ENCODE measurements at places on chromosomes 3 and 15.

- no peak for DNase-seq
Measured at GRCh38 chr15:56817321-56818080, 84.2 kb upstream of the ZNF280D start.

DNA sequence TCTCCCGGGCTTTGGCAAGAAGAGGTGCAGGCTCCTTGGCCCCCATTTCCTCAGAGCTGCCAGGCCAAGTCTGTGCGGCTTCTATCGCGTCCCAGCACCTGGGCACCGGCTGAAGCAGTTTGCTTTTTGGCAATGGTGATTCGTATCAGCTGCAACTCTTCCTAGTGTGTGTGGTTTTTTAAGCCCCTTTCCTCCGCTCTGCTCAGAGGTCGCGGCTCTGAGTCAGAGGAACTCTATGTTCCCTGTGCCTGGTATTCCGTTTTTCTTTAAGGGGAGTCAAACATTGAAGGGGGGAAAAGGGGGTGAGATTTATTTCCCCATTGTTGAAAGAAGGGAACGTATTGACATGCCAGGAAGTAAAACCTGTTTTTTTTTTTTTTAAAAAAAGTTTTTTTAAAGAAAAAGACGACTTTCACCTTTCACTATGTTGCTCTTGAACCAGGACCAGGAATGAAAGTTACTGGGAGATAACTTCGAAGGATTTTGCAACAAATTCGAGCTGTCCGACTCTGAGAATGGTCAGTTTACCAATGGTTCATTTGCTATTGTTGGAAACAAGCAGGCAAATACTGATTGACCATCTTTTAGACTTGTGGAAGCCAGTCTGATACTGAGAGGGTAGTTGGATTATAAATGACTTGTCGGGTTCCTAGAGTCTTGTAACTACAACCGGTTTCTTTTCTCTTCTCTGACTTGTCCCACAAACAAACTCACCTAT is 1.1 kb downstream of the ARMC8 start:
- no peak for DNase-seq

- DNase-seq = no peak
Measured at GRCh38 chr3:126354776-126355175, 2.4 kb downstream of the KLF15 start.

DNA sequence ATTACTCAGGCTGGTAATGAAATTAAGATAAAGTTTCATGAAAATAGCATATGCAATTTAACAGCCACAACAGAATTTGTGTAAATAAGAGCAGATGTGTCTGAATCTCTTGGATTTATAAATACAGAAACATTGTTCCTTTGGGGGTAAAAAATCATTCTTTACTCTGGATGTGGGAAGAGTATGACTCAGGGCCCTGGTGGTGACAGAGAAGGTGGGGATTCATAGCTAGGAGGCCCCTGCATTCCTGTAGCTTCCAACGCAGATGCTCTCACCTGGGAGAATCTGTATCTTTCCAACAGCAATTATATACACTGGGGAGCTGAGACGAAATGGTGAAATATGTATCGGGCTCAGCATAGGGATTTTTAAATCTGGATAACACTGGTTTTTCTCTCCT is 167.6 kb upstream of the CADPS start:
- DNase-seq = no peak

DNA sequence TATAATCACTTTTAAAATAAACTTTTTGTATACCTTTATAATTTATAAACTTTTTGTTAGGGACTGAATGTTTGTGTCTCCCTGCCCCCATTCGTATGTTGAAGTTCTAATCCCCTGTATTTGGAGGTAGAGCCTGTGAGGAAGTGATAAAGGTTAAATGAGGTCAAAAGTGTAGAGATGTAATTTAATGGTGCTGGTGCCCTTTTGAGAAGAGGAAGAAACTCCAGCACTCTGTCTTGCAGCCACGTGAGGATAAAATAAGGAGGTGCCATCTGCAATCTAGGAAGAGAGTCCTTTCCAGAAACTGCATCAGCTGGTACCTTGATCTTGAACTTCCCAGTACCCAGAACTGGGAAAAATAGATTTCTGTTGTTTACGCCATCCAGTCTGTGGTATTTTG is 106.1 kb upstream of the RGMA start:
- no peak for DNase-seq

GRCh38 chr3:181622365-181622764 is 89.4 kb upstream of the SOX2 start:
- no peak for DNase-seq

DNA sequence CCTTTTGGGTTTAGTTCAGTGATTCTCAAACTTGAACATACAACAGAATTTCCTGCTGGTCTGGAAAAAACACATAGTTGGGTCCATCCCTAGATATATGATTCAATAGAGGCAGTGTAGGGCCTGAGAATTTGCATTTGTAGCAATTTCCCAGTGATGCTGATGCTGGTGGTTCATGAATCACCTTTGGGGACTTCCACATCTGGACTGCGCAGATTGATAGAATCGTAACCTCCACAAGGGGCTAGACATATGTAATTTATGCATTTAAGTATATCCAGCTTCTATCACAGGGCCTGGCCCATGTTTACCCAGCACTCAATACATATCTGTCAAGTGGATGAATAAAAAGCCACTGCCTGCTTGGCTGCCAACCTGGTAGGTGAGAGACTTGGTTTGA is 33.8 kb upstream of the SUCLG2 start:
- DNase-seq = no peak

GRCh38 chr3:53269888-53270880 is 14.4 kb upstream of the TKT start:
- DNase-seq = no peak

- DNase-seq = no peak
Measured at GRCh38 chr3:122766430-122766829, 27.2 kb downstream of the HSPBAP1 start.

GRCh38 chr3:45701172-45701867 is 12.1 kb downstream of the SACM1L start:
- no peak for DNase-seq

- no peak for DNase-seq
Measured at GRCh38 chr15:33005582-33005981, 188.9 kb downstream of the FMN1 start.

GRCh38 chr3:9402410-9403228 is 5.2 kb downstream of the SETD5 start:
- no peak for DNase-seq

GRCh38 chr3:135532021-135532420 is 433.5 kb upstream of the PPP2R3A start:
- DNase-seq = no peak

DNA sequence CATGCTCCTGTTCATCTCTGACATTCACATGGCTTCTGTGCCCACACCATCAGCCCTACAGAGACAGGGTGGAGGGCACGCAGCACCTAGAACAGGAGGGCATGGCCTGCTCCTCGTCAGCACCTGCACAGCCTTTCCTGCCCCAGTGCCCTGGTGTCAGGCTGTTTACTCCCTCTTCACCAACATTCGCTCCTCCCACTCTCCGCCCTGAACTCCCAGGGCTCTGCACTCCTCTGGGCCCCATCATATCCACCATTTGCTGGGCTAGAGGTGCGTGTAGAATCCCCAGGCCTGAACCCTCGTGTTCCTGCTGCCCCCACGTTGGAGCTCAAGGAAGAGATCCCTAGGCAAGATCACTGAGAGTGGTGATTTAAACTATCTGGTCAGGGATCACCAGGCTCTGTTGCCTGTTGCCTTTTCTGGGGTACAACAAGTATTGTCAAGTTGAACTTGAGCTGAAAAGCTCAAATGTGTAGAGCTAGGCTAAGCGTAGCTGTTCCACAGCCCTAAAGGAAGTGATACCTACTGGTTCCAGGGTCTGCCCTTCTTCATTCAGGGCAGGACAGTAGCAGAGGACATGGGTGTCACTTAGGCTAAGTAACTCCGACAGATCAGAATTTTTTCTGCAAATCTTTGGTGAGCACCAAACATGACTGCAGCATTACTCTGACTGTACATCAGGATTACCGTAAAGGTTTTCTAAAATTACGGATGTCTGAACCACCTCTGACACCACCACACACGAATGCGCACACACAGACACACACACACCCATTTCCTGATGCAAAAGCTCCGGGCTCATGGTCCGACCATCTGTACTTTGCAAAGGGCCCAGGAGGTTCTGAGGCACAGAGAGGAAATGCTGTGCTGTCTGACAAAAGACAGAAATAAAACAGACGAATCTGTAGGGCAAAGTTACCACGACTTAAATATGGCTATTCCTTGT is 43.7 kb upstream of the GNB5 start:
- DNase-seq = no peak

- DNase-seq = no peak
Measured at GRCh38 chr15:63090472-63090871, 31.2 kb upstream of the LACTB start.

- no peak for DNase-seq
Measured at GRCh38 chr15:69813881-69814280, 283.8 kb downstream of the TLE3 start.

- no peak for DNase-seq
Measured at GRCh38 chr15:51623386-51623938, 891 bp upstream of the DMXL2 start.

DNA sequence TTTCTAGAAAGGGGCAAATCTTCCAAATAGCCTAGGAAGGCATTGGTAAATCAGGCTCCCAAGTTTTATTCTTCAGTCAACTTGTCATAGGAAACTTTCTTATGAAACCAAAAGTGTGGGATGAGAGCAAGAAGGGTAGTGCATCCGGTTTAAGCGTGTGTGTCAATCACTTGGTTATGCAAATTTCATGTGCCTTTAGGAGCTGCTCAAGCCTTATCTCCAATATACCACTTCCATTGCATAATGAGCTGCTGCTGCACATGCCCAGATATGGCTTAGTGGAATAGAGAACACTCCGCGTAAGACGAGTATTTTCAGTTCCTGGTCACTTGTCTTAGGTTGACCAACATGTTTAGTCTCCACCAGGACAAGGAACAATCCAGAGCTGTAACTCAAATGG is 242.1 kb downstream of the CBLB start:
- DNase-seq = no peak

- DNase-seq = no peak
Measured at GRCh38 chr3:69058180-69058946, 6.2 kb upstream of the TMF1 start.

DNA sequence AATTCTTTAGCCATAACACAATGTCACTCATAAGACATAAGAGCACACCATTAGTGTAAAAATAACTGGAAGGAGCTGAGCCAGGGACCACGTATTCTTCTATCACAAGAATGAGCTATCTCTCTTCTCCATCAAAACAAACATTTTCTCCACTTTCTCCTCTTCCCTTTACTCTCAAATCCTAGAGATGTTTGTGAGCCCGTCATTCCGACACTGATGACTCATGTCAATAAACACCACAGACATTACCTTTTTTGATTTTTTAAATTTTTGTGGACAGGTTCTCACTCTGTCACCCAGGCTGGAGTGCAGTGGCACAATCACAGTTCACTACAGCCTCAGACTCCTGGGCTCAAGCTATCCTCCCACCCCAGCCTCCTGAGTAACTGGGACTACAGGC is 86.6 kb downstream of the MEX3B start:
- DNase-seq = no peak

GRCh38 chr3:32551496-32551895 is 19.2 kb downstream of the DYNC1LI1 start:
- DNase-seq = no peak

- DNase-seq = no peak
Measured at GRCh38 chr3:56889131-56889530, 87.4 kb upstream of the ARHGEF3 start.

DNA sequence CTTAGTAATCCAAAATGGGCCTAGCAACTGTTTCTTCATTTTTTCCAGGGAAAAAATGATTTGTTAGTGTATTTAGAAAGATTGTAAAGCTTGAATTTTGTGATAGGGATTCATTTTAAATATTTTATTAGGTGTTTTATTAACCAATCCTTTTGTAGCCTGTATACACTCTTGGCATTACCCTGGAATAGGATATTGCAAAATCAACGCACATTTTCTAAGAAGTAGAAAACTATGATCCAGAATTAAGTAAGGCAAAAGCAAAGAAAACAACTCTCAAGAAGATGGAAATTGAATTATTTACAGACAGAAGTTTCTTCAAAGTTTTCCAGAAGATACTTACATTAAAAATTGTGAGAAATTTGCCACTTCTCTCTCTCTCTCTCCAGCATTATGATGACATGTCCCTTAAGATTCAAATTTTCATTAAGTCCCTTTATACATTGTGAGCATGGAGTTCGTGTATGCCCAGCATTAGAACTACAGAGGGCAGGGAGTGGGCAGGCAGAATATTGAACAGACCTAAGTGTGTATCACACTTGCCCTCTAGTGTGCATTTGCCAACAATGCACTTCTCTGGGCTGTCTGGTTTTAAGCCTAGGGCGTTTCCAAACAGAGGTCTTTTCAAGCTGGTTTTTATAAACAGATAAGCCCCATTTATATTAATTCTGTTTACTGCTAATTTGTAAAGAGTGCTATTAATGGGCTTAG is 28.5 kb upstream of the CMSS1 start:
- no peak for DNase-seq

DNA sequence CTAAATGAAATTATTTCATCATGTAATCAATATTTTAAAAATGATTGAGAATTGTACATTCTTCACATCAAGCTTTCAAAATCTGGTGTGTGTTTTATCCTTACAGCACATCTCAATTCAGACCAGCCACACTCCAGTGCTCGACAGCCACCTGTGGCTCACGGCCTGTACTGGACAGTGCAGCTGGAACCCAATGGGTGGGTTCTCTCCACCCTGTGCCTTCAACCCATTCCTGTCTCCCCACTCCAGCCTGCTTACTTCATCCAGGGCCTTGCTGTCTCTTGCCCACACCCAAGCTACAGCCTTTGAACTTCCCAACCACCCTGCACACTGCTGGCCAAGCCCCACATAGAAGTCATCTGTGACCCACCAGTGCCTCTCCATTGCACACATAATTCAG is 17.6 kb downstream of the CYP19A1 start:
- no peak for DNase-seq

GRCh38 chr15:58070801-58071418 is 5.4 kb upstream of the ALDH1A2 start:
- no peak for DNase-seq

GRCh38 chr3:109178708-109179107 is 42.2 kb downstream of the C3orf85 start:
- DNase-seq = no peak

GRCh38 chr15:60969658-60970057 is 259.4 kb downstream of the RORA start:
- DNase-seq = no peak

Measured in D721Med (cell line).